Stimulated activated CD8-positive, alpha-beta memory T cell treated with anti-CD3 and anti-CD28 coated beads, Interleukin-4, amount 100 ng/mL, for 1 hour (primary cell): ENCODE measurements at places on chromosomes 12 and 14.

DNA sequence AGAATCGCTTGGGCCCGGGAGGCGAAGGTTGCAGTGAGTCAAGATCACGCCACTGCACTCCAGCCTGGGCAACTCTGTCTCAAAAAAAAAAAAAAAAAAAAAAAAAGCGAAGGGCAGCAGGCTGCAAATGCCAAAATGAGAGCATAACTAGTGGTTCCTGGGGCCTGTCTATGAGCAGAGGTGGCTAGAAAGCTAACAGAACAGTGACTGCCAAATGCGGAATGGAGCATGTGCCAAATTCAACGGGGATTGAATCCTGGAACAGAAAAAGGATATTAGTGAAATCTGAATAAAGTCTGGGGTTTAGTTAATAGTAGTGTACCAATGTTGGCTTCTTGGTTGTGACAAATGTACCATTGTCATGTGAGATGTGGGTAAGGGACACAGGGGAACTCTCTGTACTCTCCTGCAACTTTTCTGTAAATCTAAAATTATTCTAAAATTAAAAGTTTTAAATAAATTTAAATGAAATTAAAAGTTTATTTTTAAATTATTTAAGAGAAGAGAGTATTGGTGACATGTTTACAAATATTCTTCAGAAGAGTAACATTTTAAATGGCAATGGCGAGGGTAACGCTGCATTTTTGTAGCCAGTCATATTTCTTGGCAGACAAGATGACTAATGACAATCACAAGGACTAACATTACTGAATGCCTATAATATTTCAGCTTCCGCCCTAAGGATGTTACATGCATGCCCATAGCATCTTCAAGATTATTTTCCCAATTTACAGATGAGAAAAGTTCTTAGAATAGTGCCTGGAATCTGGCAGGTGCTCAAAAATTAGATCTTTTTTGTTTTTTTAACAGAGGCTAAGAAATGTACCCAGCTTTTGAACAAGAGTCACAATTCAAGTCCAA, 28.9 kb upstream of the NUDT4 start:
- no peak for DNase-seq

DNA sequence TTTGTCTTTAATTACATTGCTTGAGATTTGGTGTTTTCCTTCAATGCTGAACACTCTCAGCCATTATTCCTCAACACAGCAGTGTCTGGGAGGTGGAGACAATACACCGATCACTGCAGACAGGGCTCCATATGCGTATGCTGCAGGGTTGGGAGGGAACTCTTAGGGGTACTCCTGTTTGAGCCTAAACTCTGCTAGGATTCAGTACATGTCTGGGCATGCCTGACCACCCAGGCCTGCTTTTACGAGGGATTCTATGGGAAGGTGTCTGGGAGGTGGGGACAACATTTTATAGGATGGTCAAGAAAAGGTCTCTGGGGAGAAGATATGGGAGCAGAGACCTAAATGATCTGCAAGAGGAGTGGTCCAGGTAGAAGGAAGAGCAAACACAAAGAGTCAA, 34.3 kb downstream of the DHRS2 start:
- DNase-seq, result no peak

DNA sequence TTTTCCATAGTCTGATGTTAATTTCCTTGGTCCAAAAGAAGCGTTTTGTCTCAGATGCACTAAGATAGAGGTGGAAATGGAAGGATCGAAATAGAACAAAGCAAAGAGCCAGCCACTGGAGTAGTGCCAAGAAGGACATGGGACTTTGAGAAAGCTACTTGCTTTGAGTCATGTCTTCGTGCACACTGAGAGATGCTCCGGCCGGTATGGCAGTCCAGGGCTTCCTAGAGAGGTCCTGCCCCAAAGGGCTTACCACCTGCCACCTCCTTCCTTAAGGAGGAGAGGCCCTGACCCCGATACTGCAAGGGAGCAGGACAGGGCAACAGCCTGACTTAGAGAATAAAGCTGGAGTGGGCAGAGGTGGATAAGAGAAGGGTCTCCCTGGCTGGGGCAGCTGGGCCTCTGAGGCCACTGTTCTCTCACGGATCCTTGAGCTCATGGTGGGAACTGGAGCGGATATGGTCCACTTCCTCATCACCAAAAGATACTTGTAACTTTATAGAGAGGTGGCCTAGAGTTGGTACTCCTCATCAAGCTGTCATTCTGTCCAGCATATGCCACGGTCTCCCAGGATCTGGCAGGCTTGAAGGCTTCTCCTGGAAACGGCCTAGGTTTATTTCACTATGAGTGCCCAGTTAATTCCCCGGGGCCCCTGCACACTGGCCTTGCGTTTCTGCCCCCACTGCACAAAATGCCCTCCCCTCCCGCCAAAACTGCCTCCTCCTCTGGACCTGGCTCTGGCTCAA, 57.4 kb downstream of the FOXN3 start:
- no peak for DNase-seq

GRCh38 chr12:99049774-99050173, 404.7 kb downstream of the APAF1 start:
- no peak for DNase-seq

GRCh38 chr12:26455936-26456574, 260.7 kb downstream of the SSPN start:
- DNase-seq, result no peak

GRCh38 chr12:21248679-21249078, 86.0 kb downstream of the SLCO1A2 start:
- no peak for DNase-seq

- no peak for DNase-seq
These were observed 1358.8 kb upstream of the TMEM132C start for GRCh38 chr12:126907900-126908764.

- no peak for DNase-seq
These were observed 126.9 kb upstream of the FKBP4 start for GRCh38 chr12:2667716-2668440.
